ENCODE measurements at places on chromosomes 2 and 18.

GRCh38 chr2:158725441-158725891 lies 69.7 kb upstream of the DAPL1 start:
- DNase-seq = no peak

GRCh38 chr2:56449002-56449431 lies 265.2 kb downstream of the CCDC85A start:
- DNase-seq = no peak

- DNase-seq = no peak
Observed at GRCh38 chr2:185279999-185280398, 458.6 kb upstream of the FSIP2 start.

GRCh38 chr2:10597956-10598355 lies 91.8 kb downstream of the NOL10 start:
- DNase-seq = no peak

DNA sequence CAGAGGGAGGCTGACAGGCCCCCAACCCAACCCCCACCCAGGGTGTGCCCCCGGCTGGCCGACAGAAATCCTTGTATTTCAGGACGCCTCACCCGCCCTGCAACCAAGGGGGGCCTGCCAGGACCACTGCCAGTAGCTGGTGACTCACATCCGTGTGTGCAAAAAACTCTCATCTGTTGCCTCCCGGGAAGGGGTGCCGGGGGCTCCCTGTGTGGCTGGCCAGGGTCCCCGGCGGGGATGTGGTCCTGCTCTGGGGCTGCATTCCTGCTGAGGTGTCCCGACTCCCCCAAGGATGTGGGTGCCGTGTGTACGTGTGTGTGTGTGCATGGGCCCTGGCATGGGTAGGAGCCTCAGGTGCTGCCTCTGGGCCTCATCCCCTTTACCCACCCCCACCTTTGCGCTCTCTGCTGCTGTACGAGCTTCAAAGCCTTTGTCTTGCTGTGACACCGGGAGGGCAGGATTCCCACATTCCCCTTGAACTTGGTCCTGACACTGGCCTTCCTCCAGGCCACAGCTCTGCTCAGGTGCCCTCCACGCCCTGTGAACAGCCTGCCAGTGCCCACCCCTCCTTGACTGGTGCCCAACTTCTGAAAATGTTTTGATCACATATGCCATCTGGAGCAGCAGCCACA lies 226.3 kb upstream of the HDAC4 start:
- peak; percentile 48 for DNase-seq

GRCh38 chr2:15427987-15428386 lies 133.1 kb downstream of the NBAS start:
- no peak for DNase-seq

GRCh38 chr2:64228918-64229317 lies 84.7 kb upstream of the PELI1 start:
- no peak for DNase-seq

DNA sequence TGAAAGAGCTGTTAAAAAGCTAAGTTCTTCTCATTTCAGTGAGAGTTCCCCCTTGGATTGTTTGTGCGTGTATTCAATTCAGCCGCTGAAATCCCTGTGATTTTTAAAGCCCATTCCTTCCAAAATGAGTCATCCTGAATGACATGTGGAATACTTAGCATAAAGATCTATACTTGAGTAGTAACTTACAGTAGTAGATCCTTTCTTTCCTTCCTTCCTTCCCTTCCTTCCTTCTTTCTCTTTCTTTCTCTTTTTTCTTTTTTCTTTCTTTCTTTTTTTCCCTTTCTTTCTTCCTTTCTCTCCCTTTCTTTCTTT lies 18.2 kb upstream of the SOX11 start:
- DNase-seq = no peak

DNA sequence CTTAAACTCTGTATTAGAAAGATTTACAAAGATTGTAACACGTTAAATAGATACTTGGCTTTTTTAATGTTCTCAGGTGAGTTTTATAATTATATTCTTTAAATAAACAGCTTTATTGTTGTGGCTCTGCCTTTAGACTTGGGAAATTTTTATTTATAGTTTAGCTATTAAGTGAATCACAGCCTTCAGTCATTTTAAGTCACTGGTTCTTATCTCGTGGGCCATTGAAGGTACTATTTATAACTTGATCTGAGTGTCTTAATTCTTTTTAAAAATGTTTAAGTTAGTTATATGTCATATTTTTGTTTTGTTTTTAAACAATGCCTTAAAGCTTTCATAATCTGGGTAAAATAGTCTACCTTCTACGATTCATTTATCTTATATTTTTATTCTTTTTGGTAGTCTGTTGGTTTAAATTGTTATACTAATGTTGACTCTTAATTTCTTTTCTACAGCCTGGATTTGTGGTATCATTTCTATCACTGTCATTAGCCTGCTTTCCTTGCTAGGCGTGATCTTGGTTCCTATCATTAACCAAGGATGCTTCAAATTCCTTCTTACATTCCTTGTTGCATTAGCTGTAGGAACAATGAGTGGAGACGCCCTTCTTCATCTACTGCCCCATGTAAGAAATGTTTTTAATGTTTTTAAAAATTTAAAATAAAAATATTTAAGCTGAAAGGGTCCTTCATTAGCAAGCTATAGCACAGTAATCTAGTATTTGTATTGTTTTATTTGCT lies 49.3 kb downstream of the SLC39A10 start:
- no peak for DNase-seq

DNA sequence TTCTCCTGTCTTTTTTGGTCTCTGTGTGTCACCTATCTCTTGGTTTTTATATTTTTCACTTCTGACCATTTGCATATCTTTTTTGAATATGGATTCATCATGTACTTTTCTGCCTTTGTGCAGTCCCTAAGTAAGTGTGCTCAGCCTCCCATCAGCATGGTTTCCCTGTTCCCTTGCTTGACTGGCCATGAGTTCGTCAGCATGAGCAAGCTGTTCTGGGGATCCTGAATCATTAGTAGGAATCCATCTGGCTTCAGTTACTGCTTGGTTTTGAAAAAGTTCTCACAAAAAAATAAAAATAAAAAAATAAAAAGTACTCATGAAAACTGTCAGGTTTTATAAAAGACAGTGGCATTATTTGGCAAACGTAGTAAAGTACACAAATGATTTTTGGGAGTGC lies 144.1 kb downstream of the NCOA1 start:
- no peak for DNase-seq

DNA sequence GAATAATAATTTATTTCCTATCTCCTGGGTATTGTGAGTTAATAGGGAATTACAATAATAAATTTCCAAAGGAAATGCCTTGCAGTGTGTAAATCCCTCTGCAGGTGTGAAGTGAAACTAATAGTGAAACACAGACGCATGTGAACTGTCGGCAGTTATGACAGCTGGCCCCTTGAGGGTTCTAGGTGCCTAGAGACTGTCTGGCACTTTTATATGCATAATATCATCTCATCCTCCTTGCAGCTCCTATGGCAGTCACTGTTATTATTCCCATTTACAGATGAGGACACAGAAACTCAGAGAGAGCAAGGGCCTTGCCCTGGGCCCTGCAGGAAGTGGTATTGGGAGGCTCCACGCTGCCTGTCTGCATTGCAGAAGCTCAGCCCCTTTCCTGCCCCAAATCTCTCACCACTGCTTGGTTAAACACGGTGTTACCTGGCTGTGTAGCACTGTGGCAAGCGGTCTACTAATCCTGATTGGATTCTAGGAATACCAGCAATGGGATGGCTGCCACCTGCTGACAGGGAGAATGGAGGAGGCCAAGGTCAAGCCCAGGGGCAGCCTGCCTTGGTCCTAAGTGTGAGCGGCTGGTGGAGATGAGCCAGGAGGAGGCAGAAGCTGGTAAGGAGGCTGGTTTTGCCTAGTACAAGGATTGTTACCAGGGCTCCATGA lies 32.8 kb upstream of the ACKR3 start:
- DNase-seq = no peak

DNA sequence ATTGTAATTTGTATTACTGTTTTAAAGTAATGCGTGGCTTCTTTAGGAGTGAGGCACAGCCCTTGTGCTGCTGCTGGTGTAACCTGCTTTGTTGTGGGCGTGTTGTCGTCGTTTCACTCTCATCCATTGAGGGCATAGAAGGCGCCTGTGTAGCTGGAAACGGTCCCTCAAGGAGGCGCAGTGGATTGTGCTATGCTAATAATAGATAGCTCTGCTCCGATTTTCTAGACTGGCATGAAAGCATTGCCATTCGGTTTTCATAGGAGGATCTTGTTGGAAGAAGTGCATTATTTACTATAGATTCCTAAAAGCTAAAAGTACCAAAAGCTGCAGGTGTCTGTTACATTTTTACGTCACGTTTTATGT lies 17.9 kb downstream of the RAB12 start:
- no peak for DNase-seq

GRCh38 chr18:41226186-41226585 lies 728.8 kb upstream of the PIK3C3 start:
- no peak for DNase-seq

- DNase-seq = peak; percentile 8
Observed at GRCh38 chr18:79856119-79857007, 58.6 kb downstream of the KCNG2 start.

GRCh38 chr2:556485-556884 lies 120.7 kb downstream of the TMEM18 start:
- DNase-seq = no peak

GRCh38 chr2:80858965-80859364 lies 554.4 kb upstream of the LRRTM1 start:
- no peak for DNase-seq

- DNase-seq = no peak
Observed at GRCh38 chr2:158967731-158968395, 577 bp upstream of the TANC1 start.

DNA sequence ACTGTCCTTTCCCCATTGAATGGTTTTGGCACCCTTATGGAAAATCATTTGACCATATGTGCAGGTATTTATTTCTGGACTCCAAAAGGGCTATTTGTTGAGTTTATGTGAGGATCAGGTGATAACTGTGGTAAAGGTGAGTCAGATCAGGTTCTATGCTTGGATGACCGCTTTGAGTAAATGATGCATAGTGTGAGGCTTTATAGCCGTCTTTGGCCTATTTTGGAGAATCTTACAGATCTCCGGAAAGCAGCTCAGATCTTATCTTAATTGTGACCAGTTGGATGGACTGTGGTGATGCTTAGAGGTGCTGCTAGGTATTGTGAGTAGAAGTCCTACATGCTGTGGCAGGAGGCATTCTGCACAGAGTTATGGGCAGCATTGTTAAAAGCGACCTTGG lies 126.2 kb downstream of the METTL8 start:
- no peak for DNase-seq

DNA sequence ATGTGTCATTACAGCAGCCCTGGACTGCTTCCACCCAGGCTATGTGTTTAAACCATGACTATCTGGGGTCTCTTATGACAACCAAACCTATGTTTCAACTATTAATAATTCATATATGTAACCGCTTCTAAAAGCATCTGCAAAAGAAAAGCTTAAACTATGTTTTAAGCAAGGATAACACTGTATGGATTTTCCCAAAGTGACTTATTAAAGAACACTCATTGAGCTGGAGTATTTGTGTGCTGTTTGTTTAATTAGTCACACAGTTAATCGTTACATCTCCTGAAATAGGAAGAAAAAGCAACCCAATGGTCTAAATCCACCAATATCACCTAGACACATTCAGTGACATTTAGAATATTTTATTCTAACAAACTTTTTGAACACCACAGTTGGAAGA lies 51.3 kb downstream of the TMEM163 start:
- no peak for DNase-seq

GRCh38 chr2:96468904-96469303 lies 36.3 kb downstream of the NEURL3 start:
- DNase-seq = no peak

GRCh38 chr18:66495844-66496243 lies 108.0 kb downstream of the CDH19 start:
- no peak for DNase-seq

GRCh38 chr2:168157926-168158325 lies 89.5 kb downstream of the STK39 start:
- DNase-seq = no peak

DNA sequence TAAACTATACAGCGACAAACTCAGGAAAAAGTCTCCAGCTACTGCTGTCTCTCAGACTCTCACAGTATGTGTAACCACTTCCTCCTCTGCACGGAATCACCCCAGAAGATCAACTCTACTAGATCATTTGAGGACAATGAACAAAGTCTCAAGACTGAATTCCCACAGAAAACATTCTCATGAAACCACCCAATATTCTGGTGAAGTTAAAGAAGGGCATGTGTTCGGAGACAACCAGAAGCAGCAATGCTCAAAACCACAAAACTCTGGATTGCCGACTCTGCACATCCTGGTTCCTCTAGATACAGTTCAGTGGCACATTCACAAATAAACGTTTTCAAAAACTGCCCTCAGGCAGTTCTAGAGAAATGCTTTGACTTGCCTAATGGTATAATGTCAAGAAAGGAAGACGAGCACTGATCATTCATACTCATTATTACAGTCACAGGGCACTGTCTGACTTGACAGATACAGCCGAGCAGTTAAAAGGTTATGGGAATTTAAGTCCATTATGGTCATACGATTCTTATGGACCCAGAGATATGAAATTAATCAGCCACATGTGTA lies 91.9 kb upstream of the STK17B start:
- DNase-seq = peak; percentile 81
